ENCODE measurements at places on chromosomes 7 and 10.

DNA sequence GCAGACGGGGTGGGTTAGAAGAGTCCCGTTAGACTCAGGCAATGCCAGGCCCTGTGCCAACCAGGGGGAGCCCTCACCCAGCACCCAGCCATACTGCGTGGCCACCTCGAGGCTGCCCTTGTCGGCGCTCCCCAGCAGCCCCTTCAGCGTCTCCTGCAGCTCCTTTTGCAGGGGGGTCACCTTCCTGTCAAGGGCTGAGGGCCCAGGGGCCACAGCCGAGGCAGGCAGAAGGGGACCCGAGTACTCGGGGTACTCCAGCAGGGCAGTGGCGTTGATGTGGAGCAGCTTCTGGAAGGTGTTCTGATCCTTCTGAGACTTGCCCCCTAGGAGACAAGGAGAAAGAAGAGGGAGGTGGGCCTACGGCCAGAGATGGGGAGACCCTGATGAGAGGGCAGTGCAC is 9.7 kb downstream of the TBRG4 start:
- DNase-seq, result no peak

DNA sequence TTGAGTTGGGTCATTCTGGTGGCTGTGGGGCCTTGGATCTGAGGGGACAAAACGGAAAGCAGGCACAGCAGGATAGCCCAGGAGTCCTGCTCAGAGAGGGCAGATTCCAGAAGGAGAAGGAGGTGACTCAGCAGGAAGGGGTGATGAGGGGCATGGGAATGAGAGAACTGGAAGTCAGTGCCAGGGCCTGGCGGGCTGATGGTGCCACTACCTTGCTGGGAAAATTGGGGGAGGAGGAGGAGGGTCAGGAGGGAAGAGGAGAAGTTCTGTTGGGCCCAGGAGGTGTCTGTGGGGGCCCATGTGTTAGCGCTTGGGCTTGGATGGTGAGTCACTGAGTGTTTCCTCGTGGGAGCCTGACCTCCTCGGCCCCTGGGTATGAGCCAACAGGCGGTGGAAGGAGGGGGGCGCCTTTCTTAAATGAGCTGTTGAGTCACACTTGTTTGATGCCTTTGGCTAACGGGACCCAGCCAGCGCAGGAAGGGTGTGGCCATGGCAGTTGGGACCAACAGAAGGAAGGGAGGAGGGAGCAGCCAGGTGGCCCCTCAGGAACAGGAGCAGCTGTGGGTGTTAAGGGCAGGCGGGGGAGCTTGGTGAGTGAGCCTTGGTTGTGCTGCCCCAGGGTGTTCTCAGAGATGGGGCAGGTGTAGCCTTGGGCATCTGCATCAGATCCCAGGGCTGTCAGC is 130.0 kb upstream of the BTBD16 start:
- DNase-seq, result no peak

DNA sequence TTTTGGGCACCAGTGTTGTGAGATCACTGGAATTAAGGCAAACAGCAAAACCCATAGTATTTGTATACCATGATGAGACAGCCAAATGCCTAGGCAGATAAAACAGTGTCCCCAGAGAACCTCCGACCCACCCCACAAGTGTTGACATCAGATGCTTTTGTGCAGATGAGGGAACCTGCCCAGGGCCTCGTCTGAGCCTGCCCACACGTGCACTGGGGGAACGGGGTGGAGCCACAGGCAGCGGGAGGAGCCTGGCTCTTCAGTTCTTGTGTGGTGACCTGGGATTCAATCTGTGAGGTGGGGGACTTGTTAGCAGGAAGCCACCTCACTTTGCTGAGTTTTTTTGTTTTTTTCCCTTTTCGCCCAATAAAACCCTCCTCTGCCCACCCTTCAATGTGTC is 33.4 kb upstream of the OPTN start:
- no peak for DNase-seq

- no peak for DNase-seq
Observed at GRCh38 chr7:16984375-16984774, 102.6 kb upstream of the AGR3 start.

DNA sequence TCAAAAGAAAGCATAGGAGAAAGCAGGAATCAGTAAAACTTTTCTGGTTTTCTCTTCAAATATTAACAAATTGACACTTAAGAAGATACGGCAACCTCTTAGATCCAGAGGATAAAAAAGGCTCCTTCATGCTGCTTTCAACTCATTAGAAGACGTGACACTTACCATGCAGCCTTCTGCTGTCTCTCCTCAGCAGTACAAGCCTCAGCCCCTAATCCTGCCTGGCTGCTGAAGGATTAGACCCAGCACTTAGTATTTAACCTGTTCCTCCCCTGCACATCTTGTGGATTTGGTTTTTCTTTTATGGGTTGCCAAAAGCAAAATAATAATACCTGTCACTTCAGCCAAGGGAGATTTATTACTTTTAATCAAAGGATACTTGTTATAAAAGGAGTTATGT is 108.4 kb downstream of the LYZL1 start:
- DNase-seq, result no peak

GRCh38 chr7:42469341-42469740 is 232.3 kb upstream of the GLI3 start:
- DNase-seq, result no peak

DNA sequence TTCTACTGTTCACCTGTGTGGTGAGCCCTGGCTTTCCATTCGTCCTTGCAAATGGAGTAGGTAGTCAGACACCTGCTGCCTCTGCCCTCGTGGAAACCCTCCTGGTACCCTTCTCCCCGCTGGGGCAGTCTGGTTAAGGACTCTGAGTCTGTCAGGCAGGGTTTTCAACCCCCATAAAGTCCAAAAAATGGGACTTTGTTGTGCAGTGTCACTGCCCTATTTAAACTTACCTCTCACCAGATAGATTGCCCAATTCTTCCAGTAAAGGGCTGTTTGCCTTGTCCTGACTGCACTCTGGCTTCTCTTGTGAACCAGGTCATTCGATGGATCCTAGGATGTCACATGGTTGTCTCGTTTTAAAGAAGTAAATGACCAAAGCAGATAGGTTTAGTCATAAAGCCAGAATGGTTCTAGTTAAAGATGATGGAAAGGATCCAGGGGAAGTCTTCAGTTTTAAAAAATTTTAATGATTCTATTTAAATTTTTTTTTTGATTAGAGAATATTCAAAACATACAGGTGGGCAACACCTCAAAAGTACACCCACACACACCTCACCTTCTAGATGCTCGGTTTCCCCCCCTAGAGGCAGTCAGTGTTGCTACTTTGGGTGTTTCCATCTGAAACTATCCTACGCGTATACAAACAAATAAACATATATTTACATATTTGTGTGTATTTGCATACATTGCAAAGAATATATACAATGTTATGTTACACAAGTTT is 22.0 kb downstream of the TMEM176B start:
- DNase-seq, result no peak

- DNase-seq, result no peak
Observed at GRCh38 chr10:94282369-94282768, 80.4 kb downstream of the NOC3L start.

DNA sequence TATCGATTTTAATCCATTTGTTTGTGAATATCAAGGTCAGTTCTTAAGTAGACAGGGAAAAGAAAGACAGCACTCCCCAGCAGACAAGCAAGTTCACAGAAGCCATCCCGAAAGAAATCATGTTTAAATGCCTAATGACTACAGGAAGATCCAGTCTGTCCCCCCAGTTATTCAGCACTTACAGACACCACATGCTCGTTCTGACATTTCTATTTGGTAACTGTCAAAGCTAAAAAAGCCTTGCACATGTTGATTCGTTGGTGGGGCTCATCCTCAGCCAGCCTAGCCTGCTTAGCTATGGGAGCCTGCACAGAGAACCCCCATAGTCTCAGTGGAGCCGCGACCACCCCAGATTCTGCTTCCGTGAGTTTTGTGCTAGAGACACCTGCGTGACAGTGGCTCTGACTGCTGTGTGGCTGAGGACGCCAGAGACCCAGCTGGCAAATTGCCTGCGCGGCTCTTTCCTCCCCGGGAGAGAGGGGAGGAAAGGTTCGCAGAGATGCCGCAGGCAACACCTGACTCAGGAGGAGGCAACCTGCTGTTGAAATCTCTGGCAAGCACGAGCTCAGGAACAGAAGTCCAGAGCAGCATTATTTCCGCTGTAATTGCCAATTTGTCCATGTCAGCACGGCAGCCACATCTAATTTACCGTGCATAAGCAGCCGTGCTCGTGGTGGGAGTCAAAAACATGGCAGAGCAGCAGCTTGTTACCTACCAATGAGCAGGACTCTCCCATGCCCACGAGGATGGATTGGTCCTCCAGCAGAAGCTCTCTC is 194.2 kb downstream of the GPAM start:
- no peak for DNase-seq

GRCh38 chr7:127713758-127714157 is 61.8 kb downstream of the SND1 start:
- no peak for DNase-seq

DNA sequence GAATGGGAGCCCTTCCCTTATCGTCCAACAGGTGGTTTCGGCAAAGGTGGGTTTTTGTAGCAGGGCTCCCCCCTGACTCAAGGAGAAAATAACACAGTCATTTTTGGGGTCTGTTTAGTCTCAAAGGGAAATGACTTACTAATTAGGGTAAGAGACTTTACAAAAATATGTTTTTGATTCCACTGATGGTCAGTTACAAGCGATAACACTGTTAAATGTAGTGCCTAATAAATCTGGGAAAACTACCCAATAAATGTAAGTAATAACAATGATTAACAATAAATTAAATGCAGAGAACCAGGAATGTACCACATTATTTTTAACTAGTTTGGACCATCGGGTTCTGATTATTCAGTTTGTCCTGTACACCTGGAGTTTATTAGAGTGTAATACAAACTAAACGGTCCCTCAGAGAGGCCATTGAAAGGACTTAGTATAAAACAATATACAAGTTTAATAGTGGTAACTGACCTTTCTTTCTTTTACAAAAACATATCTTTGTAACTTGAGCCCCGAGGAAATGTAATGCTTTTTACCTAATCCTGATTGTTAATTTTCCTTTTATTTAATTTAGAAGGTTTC is 216.2 kb upstream of the HABP2 start:
- no peak for DNase-seq

- DNase-seq, result no peak
Observed at GRCh38 chr7:80275192-80275605, 140.6 kb downstream of the GNAI1 start.

All from esophagus squamous epithelium (tissue), 5 donors.